Right ventricle myocardium inferior (tissue), 1 donor: ENCODE measurements at places on chromosomes 11 and 22. TPM values are rescaled to one million over a fixed set of nuclear protein-coding genes. Genes with fewer than 3 reads are reported as not detected.

The ASPHD2 gene
- total RNA-seq: 0.19 TPM

The GTF2H1 gene
- total RNA-seq: 23.9 TPM

The VSTM5 gene
- total RNA-seq: 0.08 TPM

GRCh38 chr11:37465221-37465620 is 867.2 kb upstream of the RAG2 start:
- DNase-seq: no peak

DNA sequence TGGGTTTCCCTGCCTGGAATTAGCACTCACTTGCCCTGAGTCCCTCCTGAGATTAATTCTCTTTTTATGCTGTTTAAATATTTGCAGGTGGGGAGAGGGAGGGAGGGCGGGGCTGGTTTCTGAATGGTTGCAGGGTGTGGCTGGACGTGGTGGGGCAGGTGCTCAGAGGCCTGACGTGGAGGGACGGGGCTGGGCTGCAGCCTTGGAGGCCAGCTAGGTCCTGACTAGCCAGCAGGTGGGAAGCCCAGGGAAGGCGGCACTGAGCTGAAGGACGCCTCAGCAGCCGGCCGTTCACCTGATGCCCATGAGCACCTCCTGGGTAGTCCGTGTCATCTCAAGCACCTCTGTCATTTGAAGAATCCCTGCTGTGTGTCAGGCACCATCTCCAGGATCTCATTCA is 21.3 kb downstream of the SGSM1 start:
- DNase-seq: no peak

- DNase-seq: peak; percentile 67
Measured at GRCh38 chr22:37416827-37417226, 10.5 kb downstream of the ELFN2 start.

DNA sequence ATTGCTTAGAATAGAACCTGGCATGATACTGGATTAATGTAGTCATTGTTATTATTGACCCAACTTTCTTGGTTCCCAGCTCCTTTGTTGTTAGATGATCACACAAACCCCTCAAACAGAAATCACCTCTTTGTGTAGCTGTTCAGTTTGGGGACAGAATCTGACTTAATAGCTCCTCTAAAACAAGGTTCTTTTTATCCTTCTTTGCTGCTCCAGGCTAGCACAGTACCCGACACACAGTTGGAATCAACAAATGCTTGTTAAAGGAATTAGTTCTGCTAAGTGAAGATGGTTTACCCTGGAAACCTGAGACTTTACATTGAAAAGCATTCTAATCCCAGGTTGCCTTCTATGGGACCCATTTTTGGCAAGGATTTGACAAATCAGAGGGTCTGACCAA is 43.9 kb downstream of the GAB2 start:
- DNase-seq: no peak
